Mammary epithelial cell (primary cell): ENCODE measurements at places on chromosomes 2 and 18. TPM values are rescaled to one million over a fixed set of nuclear protein-coding genes. Genes with fewer than 3 reads are reported as not detected.

DNA sequence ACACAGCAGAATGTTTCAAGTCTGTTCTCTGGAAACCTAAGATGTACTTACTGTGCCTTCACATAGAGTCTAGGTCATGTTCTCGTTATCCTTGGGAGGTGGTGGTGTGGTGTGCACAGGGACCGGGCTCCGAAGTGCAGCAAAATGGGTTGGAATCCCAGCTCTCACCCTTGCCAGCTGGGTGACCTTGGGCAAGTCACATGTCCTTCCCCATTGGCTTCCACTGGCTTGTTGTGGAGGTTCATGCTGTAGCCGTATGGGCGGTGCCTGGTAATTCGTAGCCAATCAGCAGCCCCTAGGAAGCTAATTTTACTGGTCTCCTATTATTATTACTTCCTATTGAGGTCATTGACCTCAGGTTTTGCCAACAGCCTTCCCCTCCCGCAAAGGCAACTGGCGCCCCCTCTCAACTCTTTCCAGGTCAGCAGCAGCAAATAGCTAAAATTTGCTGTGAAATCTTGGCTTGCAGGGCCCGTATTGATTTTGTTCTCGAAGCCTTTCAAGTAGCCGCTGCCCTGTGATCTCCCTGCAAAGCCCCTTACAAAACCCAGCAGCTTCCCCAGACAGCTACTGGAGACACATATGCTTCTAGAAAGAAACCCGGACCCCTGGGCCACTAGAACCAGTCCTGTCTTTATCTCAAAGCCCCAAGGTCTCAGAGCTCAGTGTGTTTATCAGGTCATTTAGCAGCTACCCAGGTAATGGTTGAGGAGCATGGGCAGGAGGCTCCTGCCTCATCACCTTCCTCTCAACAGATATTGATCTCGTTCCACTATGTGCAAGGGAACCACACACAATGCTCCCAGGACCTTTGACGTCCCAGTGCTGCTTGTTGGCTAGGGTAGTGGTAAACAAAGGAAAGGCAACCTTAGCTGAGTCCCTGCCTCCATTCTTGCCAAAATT, 66.5 kb upstream of the SLC1A4 start:
- DNase-seq, result no peak

DNA sequence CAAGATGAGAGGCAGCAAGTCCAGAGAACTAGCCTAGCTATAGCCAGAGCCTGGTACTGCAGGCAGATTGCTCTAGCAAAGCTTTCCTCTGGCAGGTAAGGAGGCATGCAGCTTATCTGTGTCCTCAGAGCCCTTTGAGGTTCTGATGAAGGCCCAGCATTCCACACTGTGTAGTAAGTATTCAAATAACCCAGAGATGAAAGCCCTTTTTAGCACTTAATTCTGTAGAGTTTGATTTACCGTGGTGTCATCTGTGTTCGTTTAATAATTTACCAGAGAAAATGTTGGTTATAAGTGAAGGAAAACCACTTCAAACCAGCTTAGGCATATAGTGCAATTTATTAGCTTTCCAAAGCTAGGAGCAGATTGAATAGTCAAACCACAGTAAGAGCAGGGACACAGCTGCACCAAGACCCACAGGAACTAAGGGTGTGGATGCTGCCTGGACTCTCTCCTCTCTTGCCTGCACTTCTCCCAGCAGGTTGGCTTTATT, 226.6 kb downstream of the BABAM2 start:
- DNase-seq, result no peak

- DNase-seq, result no peak
Observed at GRCh38 chr2:168293766-168294165, 46.4 kb upstream of the STK39 start.

GRCh38 chr2:168731616-168732015, 70.8 kb upstream of the NOSTRIN start:
- DNase-seq, result peak; percentile 24

DNA sequence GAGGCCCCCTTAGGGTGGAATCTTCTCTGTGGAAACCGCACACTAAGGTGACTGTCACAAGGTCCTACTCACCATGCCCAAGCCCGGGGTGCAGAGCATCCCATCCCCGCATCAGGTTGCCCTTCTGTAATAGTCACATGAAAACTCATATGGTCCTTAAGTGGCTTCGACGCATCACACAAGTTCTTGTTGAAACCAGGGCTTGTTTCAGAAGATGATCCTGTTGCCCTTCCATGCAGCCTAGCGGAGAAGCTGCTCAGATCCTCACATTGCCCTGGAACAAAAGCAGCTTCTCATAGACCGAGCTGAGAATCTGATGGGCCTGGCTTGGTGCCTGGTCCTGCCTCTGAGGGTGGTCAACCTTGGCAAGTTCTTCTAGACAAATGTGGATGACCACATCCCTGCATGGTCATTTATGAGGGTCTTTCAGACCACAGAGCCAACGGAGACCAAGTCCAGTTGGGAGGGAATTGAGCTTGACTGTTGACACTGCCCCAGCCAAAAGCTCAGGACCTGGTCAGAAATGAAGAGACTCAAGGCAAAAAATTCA, 54.1 kb downstream of the PDCL3 start:
- DNase-seq, result no peak

- no peak for DNase-seq
Observed at GRCh38 chr2:48512571-48512970, 17.4 kb upstream of the STON1 start.

GRCh38 chr2:231200805-231201474, 2.5 kb downstream of the ARMC9 start:
- peak; percentile 72 for DNase-seq

GRCh38 chr2:185668710-185669109, 69.9 kb upstream of the FSIP2 start:
- DNase-seq, result no peak

DNA sequence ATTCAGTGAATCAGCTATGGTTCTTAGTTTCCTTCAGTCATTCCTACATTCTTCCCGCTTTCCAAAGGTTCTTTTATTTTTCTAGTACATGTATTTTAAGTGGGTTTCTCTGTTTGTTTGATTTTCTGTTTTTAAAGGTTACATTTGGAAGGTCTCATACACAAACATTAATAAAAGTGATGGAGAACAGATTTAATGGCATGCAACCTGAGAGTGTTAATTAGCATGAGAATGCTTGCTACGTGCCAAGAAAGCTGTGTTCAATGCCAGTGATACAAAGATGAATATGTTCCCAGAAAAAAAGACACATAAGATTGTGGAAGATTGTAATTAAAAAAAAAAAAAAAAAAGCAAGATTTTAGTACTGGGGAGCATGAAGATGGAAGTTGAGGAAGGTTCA, 61.8 kb upstream of the CDC42EP3 start:
- no peak for DNase-seq

- DNase-seq, result no peak
Observed at GRCh38 chr2:54077088-54077900, 38.1 kb upstream of the ACYP2 start.

DNA sequence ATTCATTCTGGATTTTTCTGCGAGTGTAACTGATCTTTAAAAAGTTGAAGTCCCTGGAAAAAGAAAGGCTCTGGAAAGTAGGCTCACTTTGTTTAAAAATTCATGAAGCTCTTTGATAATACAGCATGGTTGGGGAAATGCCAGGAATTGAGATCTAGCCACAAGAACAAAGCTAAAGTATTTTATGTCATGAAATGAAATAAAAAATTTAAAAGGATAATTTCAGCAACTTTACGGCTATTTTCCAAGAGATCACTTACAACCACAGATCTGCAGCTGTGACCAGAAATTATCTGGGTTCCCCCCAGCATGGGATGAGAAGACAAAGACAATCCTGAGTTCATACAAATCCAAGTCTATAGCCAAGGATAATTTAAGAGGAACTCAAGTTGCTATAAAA, 25.3 kb upstream of the RFX8 start:
- DNase-seq, result no peak

Gene RAB6C
- total RNA-seq, result not detected

Gene MBD2
- total RNA-seq, result 31.3 TPM

Gene COL4A3
- total RNA-seq, result not detected

Gene B3GNT7
- 7.3 TPM for total RNA-seq

Gene WBP1
- 77.3 and 79.3 TPM in 2 replicates for total RNA-seq
